ENCODE measurements at places on chromosomes 12 and 14.

GRCh38 chr14:22979748-22980392 lies 2.5 kb downstream of the AJUBA start:
- DNase-seq = no peak

DNA sequence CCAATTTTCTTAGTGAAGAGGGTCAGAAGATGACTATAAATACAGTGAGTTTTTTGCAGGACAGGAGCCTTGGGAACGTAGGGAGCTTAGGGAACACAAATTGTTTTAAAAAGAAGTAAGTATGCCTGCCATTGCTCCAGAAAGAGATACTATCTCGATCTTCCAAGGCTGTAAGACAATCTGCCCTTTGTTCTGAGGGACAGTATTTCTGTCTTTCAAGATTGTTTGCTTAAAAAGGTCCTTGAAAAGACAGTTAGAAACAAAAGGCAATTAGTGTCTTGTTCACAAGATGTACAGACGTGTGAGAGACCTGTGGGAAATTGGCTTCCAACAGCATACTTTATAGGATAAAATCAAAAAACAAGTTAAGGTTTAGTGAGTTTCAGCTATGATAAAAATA lies 321.2 kb upstream of the FAR2 start:
- no peak for DNase-seq

DNA sequence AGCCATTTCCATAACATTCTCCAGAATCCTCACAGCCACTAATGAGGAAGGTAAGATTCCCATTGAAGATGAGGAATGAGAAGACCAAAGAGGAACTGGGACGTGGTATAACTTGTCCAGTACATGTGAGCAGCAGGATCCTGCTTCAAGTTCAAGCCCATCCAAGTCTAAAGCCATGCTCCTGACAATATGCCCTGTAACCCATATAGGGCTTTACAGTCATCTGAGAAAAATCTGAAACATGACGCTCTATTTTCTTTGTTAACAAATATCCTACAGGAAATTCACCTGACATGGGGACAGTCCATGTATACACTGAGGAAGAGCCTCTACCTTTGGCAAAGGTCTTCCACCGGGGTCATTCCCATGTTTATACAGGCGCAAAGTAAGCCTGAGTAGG lies 3.1 kb upstream of the ACTR6 start:
- DNase-seq = no peak

DNA sequence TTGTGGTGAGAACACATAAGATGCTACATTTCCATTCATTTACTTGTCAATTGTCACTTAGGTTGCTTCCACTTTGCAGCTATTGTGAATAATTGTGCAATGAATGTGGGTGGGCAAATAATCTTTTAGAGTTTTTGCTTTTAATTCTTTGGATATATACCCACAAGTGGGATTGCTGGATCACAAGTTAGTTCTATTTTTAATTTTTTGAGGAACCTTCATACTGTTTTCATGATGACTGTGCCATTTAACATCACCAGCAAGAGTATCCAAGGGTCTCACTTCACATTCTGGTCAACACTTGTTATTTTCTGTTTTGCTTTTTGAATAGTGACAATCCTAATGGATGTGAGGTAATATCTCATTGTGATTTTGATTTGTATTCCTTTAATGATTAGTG lies 10.5 kb downstream of the CLEC6A start:
- DNase-seq = no peak

DNA sequence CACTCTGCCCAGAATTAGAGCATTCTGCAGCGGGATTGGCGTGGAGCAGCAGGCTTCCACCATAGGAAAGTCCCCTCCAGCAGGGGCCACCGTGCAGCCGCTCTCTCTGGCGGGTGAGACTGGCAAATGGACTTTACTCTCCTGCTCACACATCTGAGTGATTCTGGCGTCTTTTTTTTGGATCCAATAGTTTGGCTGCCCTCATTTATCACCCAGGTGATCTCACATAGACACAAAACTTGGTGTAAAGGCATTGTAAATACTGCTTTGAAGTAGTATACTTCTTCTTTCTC lies 130.3 kb downstream of the TGFB3 start:
- no peak for DNase-seq

DNA sequence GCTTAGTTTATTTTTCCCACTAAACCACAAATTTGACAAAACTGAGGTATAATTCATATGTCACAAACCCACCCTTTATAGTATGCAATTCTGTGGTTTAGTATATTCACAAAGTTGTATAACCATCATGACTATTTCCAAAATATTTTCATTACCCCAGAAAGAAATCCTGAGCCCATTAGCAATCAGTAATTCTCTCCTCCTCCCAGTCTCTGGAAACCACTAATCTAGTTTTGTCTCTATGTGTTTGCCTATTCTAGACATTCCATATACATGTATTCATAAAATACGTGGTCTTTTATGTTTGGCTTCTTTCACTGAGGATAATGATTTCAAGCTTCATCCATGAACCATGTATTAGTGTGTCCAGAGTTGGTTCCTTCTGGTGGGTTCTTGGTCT lies 267.6 kb downstream of the AEBP2 start:
- DNase-seq = no peak

GRCh38 chr12:82523996-82524395 lies 162.7 kb upstream of the TMTC2 start:
- DNase-seq = no peak

- no peak for DNase-seq
Observed at GRCh38 chr12:94769047-94769420, 118.7 kb upstream of the TMCC3 start.

DNA sequence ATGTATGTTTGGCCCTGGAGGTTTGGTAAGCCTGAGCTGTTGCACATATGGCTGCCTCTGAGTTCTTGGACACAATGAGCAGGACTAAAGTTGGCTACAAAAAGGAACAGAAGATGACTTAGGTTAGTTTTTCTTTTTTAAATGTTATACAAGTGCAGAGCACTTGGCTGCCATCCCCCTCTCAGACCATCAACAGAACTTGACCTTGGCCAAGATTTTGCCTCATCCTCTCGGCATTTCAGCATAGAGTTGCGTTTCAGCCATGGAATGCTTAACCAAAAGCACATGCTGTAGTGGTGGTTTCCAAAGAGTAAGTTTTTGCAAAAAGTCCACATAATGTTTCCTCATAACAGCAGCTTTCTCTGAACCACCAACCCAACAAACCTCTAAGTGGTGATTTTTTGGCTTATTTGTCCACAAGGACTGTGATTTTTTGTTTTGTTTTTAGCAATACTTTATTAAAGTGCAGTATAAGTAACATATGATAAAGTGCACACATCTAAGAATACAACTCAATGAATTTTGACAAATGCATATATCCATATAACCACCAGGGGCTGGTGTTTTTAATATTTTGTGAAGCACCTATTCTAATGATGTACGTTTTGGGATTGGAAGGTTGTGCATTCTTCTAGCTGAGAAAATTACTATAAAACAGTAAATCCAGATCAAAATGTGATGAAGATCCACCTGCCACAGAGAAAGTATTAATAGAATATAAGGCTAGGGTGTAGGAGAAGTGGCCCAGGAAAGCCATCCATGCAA lies 12.1 kb upstream of the GALNT16 start:
- DNase-seq = peak; percentile 79

DNA sequence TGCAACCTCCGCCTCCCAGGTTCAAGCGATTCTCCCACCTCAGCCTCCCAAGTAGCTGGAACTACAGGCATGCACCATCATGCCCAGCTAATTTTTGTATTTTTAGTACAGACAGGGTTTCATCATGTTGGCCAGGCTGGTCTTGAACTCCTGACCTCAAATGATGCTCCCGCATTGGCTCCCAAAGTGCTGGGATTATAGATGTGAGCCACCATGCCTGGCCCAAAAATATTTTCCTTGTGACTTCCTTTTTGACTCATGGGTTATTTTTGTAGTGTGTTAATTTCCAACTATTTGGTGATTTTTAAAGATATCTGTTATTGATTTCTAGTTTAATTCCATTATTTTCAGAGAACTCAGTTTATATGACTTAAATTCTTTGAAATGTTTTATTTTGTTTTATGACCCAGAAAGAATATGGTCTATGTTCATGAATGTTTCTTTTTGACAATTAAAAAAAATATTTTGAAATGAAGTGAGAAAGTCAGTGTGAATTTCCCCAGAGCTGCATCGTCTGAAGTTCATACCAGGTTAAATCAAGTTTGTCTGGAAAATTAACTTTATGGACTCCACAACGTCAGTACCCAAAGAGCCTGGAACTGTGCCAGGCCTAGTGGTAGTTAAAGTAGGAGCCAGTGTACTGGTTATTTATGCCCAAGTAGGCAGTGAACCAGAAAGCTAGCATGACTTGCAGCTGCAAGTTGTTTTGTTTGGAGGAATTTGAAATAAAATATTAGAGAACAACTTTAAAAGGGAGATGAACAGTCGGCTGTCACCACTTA lies 2.8 kb upstream of the CDKL1 start:
- DNase-seq = no peak

GRCh38 chr14:62062645-62063044 lies 300.4 kb downstream of the SNAPC1 start:
- DNase-seq = no peak

GRCh38 chr12:42918443-42918842 lies 328.9 kb upstream of the PRICKLE1 start:
- no peak for DNase-seq

DNA sequence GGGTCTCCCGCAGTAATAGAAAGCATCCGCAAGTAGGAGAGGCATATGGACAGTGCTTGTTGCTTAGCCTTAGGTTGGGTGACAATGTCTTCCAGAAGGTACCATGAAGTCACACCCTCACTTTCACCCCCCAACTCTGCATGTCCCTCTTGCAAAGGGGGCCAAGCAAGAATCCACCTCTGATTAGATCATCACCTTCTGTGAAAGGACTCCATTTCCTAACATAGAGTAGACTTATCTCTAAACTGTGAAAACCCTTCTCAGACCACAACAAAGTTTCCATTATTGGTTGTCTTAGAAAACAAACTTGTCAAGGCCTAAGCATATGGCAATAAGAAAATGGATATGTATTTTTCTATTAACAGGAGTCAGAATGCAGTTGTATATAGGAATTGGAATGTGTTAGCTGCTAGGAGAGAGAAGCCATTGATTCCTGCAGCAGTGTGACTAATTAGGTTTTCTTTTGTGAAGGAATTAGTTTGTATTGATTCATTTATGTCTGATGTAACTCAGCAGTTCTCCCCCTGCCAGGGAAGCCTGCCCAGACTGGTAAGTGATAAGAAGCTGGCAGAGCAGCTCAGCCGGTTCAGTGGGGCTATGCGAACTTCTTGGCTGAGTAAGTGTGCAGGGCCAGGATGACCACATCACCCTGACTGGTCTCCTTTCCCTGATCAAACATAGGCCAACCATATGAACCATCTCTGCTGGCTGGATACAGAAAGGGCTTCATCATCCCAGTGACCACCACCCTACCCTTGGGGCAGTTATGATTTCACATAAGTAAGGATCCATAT lies 107.3 kb upstream of the CCDC196 start:
- DNase-seq = no peak

Measured in suprapubic skin (tissue), 4 donors.